ENCODE measurements at places on chromosomes 7 and 10.
A peak's percentile ranks its signal among the peaks of the same experiment; 100 is the strongest.

DNA sequence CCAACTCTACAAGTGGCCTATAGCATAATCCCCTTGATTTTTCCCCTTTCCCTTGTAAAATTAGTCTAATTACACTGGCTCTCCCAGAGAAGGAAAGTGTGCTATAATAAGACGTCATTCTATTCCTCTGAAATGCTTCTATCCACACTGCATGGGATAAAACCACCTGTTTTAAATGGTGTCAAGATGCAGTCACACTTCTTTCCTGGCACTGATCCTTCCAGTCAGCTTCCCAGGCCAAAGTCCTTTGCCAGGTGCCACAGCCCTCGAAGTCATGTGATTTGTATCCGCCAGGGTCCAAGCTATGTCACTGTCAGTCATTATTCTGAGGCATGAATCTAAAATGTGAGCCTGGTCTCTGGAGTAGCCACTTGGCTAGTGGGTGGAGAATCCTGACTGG lies 169.0 kb upstream of the KIAA1217 start:
- no peak for DNase-seq

- DNase-seq = no peak
Observed at GRCh38 chr10:106920538-106920937, 244.0 kb downstream of the SORCS1 start.

GRCh38 chr10:58579011-58579655 lies 66.5 kb downstream of the BICC1 start:
- no peak for DNase-seq

DNA sequence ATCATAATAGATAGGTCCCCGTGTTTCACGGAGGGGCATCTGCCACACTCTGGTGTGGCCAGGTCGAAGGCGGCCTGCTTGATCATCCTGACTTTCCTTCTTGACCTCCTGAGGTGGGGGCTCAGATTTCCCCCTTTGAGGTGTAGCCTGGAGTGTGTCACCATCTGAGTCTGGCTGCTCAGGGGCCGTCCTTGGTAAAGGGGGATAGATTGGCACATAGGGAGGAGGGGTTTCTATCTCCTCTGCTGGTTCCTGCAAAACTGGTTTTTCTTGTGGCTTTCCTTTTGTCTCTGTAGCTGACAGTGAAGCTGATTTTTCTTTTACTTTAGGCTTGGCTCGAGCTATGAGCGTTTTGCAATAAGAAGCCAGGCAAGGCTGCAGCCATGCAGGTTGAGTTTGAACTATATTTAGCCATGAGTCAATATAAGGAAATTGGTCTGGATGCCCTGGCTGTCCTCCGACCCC lies 7.1 kb upstream of the ZNF117 start:
- DNase-seq = no peak

- no peak for DNase-seq
Observed at GRCh38 chr10:63337455-63338251, 128.1 kb downstream of the JMJD1C start.

DNA sequence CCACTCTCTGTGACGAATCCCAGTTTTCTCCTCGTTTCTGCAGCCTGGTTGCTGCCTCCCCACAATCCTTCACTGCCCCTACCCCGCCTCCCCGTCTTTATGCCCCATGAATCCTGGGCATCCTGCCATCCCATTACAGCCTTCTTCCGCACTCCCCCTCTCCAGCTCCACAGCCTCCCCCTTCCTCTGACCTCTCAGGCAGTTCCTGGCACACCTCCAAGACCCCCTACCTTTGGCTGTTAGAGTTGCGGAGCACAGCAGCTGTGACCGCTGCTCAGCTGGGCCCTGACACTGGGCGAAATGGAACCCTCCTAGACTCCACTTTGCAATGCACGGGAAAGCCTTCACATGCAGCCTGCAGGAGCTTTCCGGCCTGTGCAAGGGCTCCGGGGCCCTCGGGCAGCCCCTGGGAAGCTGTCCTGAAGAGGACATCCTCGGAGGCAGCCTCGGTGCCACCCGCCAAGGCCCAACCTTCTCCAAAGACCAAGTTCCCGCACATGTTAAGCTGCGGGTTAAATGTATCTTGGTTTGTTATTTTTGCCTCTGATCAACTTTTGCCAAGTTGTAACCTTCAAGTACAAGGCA lies 400.7 kb upstream of the MKI67 start:
- DNase-seq = no peak

DNA sequence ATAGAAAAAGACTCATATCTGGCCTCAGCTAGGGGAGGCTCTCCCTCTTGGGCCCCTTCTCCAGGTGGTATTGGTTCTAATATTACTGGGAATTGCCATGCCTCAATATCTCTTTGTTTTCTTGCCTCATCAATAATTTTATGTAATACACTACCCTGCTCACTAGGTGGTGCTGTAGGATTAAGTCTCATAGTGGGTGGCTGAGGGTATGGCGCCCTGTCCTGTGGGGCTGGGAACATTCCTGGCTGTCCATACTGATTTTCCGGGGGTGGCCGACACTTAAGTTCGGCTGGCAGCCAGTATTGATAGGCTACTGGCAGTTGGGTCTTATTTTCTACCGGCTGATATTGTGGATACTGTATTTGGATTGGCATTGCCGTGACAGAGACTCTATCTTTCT lies 9.0 kb upstream of the TAS2R3 start:
- peak; percentile 28 for DNase-seq

DNA sequence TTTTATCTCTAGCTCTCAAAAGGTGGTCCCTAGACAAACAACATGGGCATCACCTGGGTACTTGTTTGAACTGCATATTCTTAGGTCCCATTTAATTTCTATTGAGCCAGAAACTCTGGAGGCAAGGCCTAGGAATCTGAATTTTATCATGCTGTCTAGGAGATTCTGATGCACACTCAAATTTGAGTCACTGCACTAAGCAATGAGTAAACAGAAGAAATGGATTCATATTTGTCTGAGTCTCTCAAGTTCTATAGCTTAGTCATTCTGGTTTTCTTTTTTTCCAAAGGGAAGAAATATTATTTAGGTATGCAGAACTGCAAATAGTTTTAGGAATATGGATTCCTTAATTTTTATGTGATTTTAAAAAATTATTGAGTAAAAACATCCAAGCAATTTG lies 185.5 kb downstream of the SEMA3A start:
- DNase-seq = no peak

GRCh38 chr10:4725917-4726606 lies 99.9 kb upstream of the AKR1E2 start:
- DNase-seq = no peak

GRCh38 chr7:155355745-155356144 lies 58.1 kb downstream of the INSIG1 start:
- no peak for DNase-seq

GRCh38 chr10:79003183-79004100 lies 65.3 kb upstream of the ZMIZ1 start:
- DNase-seq = no peak

- no peak for DNase-seq
Observed at GRCh38 chr10:115580239-115580638, 487.1 kb downstream of the ATRNL1 start.

Measured in NCI-H446 (cell line).